Right renal pelvis (tissue), 4 donors: ENCODE measurements at places on chromosomes 11 and 22. TPM values are rescaled to one million over a fixed set of nuclear protein-coding genes. Genes with fewer than 3 reads are reported as not detected.

The WT1 gene
- polyA plus RNA-seq = 250 TPM

The DLG2 gene
- 13.8 TPM for polyA plus RNA-seq

The FTH1 gene
- polyA plus RNA-seq = 2,113 TPM

DNA sequence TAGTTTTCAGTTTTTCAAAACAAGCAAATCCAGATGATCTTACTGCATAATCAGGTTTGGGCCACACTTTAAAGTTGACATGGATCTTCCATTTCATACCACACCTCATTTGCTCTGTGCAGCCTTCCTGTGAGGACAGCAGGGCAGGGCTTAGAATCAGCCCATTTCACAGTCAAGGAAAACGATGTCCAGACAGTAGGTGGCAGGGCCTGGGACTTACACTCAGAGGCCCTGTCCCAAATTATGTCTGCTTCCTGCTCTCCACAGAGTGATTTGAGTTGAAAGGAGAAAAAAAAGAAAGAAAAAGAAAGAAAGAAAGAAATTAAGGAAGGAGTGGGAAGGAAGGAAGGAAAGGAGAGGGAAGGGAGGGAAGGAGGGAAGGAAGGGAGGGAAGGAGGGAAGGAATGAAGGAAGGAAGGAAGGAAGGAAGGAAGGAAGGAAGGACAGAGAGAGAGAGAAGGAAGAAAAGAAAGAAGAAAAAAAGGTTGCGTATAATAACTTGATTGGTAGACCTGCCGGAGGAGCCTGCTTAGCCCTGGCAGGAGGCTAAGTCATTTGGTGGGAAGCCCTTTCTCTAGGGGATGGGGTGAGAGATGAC lies 23.6 kb downstream of the TSKU start:
- no peak for DNase-seq

- no peak for DNase-seq
These were observed at the start of gene SSTR3 for GRCh38 chr22:37212174-37212906. Gene SSTR3, minus strand, starts transcription at chr22:37212477. Its CDS starts 4,674 bp downstream, at chr22:37207803.

The FAT3 gene
- 8.7 TPM for polyA plus RNA-seq

The GAL gene
- not detected for polyA plus RNA-seq

- no peak for DNase-seq
These were observed 356.2 kb downstream of the GRM5 start for GRCh38 chr11:88709567-88709966.

- DNase-seq = no peak
These were observed at the start of gene FBLN1 for GRCh38 chr22:45502215-45503049. Gene FBLN1, plus strand, starts transcription at chr22:45502883. Its CDS starts 103 bp downstream, at chr22:45502986.

DNA sequence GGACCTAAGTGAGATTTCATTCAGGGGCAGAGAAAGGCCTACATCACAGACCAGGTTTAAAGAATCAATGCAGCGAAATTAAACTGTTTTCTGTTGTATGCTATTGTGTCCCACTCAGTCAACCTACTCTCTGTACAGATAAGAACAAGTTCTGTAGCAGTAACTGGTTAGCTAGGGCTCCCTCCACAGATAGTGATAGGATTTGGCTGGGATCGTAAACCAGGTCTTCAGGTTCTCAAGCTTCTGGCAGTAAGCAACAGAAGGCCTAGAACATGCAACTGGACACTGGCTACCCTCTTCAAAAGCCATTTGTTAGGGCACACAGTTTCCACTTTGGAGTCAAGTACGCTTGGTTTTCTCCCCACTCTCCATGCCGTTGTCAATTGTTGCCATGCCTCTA lies 69.2 kb downstream of the GDPD4 start:
- no peak for DNase-seq

The ABTB2 gene
- 7.8 TPM for polyA plus RNA-seq
